ENCODE measurements at places on chromosomes 12 and 14. TPM values are rescaled to one million over a fixed set of nuclear protein-coding genes. Genes with fewer than 3 reads are reported as not detected.

OR4E2 gene
- total RNA-seq, result not detected

OTX2 gene
- total RNA-seq, result not detected

OR10A7 gene
- not detected for total RNA-seq

RASSF3 gene
- total RNA-seq, result 49.6 TPM

AQP2 gene
- total RNA-seq, result not detected

DIO3 gene
- not detected for total RNA-seq

TMBIM6 gene
- total RNA-seq, result 346 TPM
